Activated T-helper 1 cell treated with anti-CD3 and anti-CD28 coated beads, Interleukin-12 subunit alpha, Interleukin-12 subunit beta, Interleukin-2, Interleukin-4 antibody, amounts not matched to agents 30 ng/mL and 10 ng/mL and 1 ng/mL, durations not matched to agents 14 hours and 24 hours and 36 hours (primary cell): ENCODE measurements at places on chromosomes 7 and 10. TPM values are rescaled to one million over a fixed set of nuclear protein-coding genes. Genes with fewer than 3 reads are reported as not detected.

FOXP2 gene
- not detected in 2 replicates for total RNA-seq

KNDC1 gene
- 0.22 and 0.54 TPM in 2 replicates for total RNA-seq

ELN gene
- not detected in 2 replicates for total RNA-seq

BPGM gene
- total RNA-seq: 23.8 and 25.3 TPM in 2 replicates

PLCE1 gene
- not detected in 2 replicates for total RNA-seq

MCM10 gene
- total RNA-seq: 104 and 106 TPM in 2 replicates

OPN4 gene
- total RNA-seq: not detected in 2 replicates

GTF2IRD1 gene
- total RNA-seq: 0.96 and 1.6 TPM in 2 replicates

STOX1 gene
- total RNA-seq: 0.32 and 1.1 TPM in 2 replicates

GRM3 gene
- not detected in 2 replicates for total RNA-seq

MNX1 gene
- total RNA-seq: not detected in 2 replicates

CACNB2 gene
- 0.13 TPM in 1 of 2 replicates, not detected in the other for total RNA-seq

RADIL gene
- 0.24 and 0.26 TPM in 2 replicates for total RNA-seq
